ENCODE measurements at places on chromosomes 5 and 9.

- no peak overlapping the region for H3K27ac ChIP-seq
- peaks cover 2% of the 10 kb centered on the region for H3K27me3 ChIP-seq
- no peak for DNase-seq
- no peaks in the 10 kb centered on the region for H3K4me1 ChIP-seq
- H3K36me3 ChIP-seq: no peaks in the 10 kb centered on the region
Measured at GRCh38 chr5:128329386-128329939, 208.6 kb downstream of the FBN2 start.

GRCh38 chr9:110028271-110028670, 179.7 kb downstream of the C9orf152 start:
- no peak overlapping the region for H3K27ac ChIP-seq
- no peak overlapping the region for H3K4me3 ChIP-seq
- peaks cover 11% of the 10 kb centered on the region for H3K4me1 ChIP-seq

GRCh38 chr9:72790989-72791388, 161.9 kb downstream of the ALDH1A1 start:
- H3K36me3 ChIP-seq: no peaks in the 10 kb centered on the region
- no peak for DNase-seq
- H3K27ac ChIP-seq: no peak overlapping the region
- H3K27me3 ChIP-seq: no peaks in the 10 kb centered on the region
- H3K4me1 ChIP-seq: no peaks in the 10 kb centered on the region

- H3K4me1 ChIP-seq: peaks cover 39% of the 10 kb centered on the region
- H3K27ac ChIP-seq: peak overlapping the region; percentile 65
- DNase-seq: no peak
Measured at GRCh38 chr5:395156-395920, 47.6 kb upstream of the EXOC3 start.

- no peaks in the 10 kb centered on the region for H3K36me3 ChIP-seq
- H3K27me3 ChIP-seq: no peaks in the 10 kb centered on the region
- H3K4me3 ChIP-seq: no peak overlapping the region
- H3K4me1 ChIP-seq: peaks cover 4% of the 10 kb centered on the region
- no peak for DNase-seq
- H3K27ac ChIP-seq: no peak overlapping the region
Measured at GRCh38 chr9:4068914-4069313, 231.0 kb downstream of the GLIS3 start.

DNA sequence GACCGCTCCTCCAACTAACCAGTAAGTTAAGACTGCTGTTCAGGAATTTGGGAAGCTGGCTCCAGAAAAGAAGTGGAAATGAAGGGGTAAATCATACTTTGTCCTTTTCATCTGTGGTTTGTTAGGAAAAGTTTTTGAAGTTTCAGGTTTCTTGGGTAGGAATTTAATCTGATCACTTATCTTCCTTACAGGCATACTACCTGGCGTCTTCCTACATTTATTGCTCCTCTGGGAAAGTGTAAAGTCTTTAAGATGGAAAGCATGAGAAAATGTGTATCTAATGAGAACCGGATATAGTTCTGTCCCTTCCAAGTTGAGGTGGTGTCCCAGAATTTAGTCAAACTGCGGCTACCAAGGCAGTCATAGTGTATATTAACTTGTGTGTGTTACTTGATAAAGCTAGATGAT, 1.3 kb downstream of the RASA1 start:
- H3K4me1 ChIP-seq: peaks cover 26% of the 10 kb centered on the region
- no peak for DNase-seq
- H3K27ac ChIP-seq: peak overlapping the region; percentile 42
- H3K36me3 ChIP-seq: peaks cover 13% of the 10 kb centered on the region
- peaks cover 6% of the 10 kb centered on the region for H3K27me3 ChIP-seq
- peak overlapping the region; percentile 88 for H3K4me3 ChIP-seq

DNA sequence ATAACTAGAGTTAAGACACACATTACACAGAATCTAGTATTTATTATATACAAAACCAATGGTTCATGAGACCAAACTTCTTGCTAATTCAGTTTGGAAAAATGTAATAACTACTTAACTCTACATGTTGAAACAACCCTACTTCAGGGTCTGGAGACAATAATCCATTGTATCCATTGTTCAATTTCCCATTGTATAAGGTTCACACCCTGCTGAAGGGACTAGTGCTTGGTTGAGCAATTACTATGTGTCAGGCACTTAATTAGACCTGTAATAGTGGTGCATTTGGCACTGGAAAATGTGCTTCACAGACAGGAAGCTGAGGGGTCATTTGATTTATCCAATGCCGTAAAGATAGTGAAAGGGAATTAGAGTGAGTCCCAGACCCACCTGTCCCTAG, 114.3 kb upstream of the PAPPA start:
- no peaks in the 10 kb centered on the region for H3K36me3 ChIP-seq
- DNase-seq: no peak
- no peak overlapping the region for H3K27ac ChIP-seq
- no peaks in the 10 kb centered on the region for H3K27me3 ChIP-seq
- no peak overlapping the region for H3K4me3 ChIP-seq

DNA sequence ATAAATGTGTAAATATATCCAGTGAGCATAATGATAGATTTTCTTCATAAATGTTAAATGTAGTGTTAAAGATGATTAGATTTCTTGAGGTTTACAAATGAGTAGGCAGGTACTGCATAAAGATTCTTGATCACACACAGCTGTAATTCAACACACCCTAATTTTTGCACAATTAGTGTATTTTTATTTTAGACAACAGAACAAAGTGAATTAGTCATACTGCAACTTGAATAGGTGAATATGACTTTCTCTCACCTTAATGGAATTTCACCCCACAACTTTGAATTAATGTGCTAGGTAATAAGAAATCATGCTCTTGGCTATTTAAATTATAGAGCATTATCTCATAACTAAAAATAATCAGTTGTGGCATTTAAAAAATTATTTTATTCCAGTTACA, 795.7 kb upstream of the ACO1 start:
- H3K4me3 ChIP-seq: no peak overlapping the region
- no peak for DNase-seq
- H3K4me1 ChIP-seq: no peaks in the 10 kb centered on the region
- H3K36me3 ChIP-seq: no peaks in the 10 kb centered on the region

DNA sequence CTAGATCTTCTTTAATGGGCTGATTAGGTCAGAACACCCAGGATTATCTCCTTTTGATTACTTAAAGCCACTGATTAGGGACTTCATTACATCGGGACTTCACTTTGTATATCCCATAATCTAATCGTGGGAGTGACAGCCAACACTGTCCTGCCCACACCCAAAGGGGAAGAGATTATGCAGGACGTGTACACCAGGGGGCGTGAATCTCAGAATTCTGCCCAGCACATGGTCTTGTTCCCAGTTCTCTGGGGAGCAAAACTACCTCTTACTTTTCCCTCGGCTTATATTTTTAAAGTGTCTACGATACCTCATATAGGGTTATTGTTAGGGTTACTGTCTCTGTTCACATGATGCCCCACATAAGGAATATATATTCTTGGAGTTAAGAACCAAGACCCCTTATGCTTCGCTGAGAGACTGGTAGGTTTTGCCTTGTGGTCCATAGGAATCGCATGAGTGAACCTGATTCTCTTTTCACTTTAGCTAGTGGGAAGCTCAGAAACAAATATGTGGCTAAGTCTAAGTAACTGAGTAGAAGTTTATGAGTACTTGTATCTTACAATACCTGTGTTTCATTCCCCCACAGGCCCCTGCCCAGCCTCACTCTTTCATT, 192.7 kb downstream of the GNA14 start:
- no peaks in the 10 kb centered on the region for H3K36me3 ChIP-seq
- H3K4me3 ChIP-seq: no peak overlapping the region
- H3K27me3 ChIP-seq: peaks cover 7% of the 10 kb centered on the region

DNA sequence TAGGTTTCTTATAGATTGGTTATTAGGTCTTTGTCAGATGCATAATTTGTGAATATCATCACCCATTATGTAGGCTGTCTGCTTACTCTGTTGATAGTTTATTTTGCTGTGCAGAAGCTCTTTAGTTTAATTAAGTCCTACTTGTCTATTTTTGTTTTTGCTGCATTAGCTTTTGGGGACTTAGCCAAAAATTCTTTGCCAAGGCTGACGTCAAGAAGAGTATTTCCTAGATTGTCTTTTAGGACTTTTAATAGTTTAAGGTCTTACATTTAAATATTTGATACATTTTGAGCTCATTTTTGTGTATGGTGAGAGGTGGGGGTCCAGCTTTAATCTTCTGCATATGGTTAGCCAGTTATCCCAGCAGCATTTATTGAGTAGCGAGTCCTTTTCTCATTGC, 24.8 kb upstream of the ANGPTL2 start:
- H3K4me1 ChIP-seq: no peaks in the 10 kb centered on the region
- no peak for DNase-seq
- H3K4me3 ChIP-seq: no peak overlapping the region
- no peaks in the 10 kb centered on the region for H3K36me3 ChIP-seq
- no peak overlapping the region for H3K27ac ChIP-seq

GRCh38 chr5:18546591-18546990, 912.3 kb downstream of the TAF11L14 start:
- no peaks in the 10 kb centered on the region for H3K27me3 ChIP-seq
- no peak for DNase-seq
- no peak overlapping the region for H3K4me3 ChIP-seq
- no peak overlapping the region for H3K27ac ChIP-seq
- no peaks in the 10 kb centered on the region for H3K36me3 ChIP-seq
- no peaks in the 10 kb centered on the region for H3K4me1 ChIP-seq

- H3K4me1 ChIP-seq: peaks cover 43% of the 10 kb centered on the region
- no peak overlapping the region for H3K4me3 ChIP-seq
- H3K27me3 ChIP-seq: peaks cover 2% of the 10 kb centered on the region
- no peak for DNase-seq
- H3K36me3 ChIP-seq: no peaks in the 10 kb centered on the region
- no peak overlapping the region for H3K27ac ChIP-seq
Measured at GRCh38 chr9:124290053-124290591, 32.4 kb downstream of the NEK6 start.

DNA sequence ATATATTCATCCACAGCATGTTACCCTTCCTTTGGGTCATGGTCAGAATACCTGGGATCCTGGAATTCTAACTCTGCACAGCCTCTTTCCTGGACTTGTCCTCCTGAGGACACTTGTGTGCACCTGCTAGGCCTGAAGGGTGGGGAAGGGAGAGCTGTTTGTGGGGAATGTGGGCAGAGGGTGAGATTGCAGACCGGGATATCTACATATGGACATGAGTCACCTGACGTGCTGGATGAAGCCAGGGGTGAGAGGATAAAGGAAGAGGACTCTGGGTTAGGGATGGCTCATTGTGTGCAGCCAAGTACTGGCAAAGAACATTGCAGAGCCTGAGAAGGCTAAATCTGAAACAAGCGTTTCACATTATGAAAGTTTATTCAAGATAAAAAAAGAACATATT, 241.4 kb upstream of the RPS23 start:
- no peak for DNase-seq
- H3K27ac ChIP-seq: no peak overlapping the region
- no peak overlapping the region for H3K4me3 ChIP-seq
- peaks cover 19% of the 10 kb centered on the region for H3K27me3 ChIP-seq
- H3K36me3 ChIP-seq: no peaks in the 10 kb centered on the region
- no peaks in the 10 kb centered on the region for H3K4me1 ChIP-seq

DNA sequence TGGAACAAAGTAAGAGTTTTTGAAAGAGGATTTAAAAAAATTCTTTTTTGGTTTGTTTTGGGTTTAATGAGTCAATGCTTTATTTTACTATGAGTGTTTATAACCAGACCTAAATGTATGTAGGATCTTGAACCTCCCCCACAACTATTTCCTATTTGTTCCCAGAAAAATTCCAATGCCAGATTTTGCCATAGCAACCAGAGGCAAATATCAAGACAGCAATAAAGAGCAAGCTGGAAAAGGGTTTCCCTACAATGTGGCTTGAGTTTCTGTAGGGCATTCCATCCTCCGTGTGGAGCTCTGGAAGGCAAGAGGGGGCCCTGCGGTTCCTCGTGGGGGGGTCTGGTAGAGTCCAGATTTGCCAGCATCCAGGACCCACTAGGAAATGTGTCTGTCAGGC, 27.8 kb upstream of the GDNF start:
- H3K27ac ChIP-seq: no peak overlapping the region
- no peaks in the 10 kb centered on the region for H3K4me1 ChIP-seq
- H3K27me3 ChIP-seq: peaks cover 8% of the 10 kb centered on the region
- no peak overlapping the region for H3K4me3 ChIP-seq
- no peaks in the 10 kb centered on the region for H3K36me3 ChIP-seq

GRCh38 chr9:87515006-87515405, 17.3 kb downstream of the DAPK1 start:
- no peak overlapping the region for H3K27ac ChIP-seq
- no peak overlapping the region for H3K4me3 ChIP-seq
- no peaks in the 10 kb centered on the region for H3K36me3 ChIP-seq

- no peak for DNase-seq
- no peak overlapping the region for H3K4me3 ChIP-seq
- no peaks in the 10 kb centered on the region for H3K36me3 ChIP-seq
- no peaks in the 10 kb centered on the region for H3K4me1 ChIP-seq
Measured at GRCh38 chr5:33319151-33319550, 121.6 kb upstream of the TARS1 start.

- peaks cover 4% of the 10 kb centered on the region for H3K4me1 ChIP-seq
- no peaks in the 10 kb centered on the region for H3K36me3 ChIP-seq
- H3K27me3 ChIP-seq: no peaks in the 10 kb centered on the region
- no peak for DNase-seq
Measured at GRCh38 chr9:4425319-4426045, 64.8 kb upstream of the SLC1A1 start.

DNA sequence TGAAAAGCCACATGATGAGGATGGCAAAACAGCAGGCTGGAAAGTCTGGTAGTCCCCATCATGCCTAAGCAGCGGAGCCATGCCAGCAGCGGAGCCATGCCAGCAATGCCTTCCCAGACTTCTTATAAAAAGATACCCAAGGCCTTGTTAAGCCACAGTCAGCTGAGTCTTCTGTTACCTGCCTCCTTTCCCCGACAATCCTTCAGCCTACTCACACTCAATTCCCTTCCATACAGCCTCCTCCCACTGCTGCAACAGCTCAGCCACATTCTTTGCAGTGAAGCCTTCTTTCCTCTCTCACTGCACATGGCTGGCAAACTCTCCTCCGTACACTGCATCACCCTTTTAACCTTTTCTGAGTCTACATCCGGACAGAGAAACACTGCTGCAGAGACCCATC, 114.9 kb downstream of the AUH start:
- DNase-seq: no peak
- H3K4me1 ChIP-seq: peaks cover 22% of the 10 kb centered on the region
- no peak overlapping the region for H3K4me3 ChIP-seq
- H3K27me3 ChIP-seq: no peaks in the 10 kb centered on the region
- peaks cover 25% of the 10 kb centered on the region for H3K36me3 ChIP-seq

DNA sequence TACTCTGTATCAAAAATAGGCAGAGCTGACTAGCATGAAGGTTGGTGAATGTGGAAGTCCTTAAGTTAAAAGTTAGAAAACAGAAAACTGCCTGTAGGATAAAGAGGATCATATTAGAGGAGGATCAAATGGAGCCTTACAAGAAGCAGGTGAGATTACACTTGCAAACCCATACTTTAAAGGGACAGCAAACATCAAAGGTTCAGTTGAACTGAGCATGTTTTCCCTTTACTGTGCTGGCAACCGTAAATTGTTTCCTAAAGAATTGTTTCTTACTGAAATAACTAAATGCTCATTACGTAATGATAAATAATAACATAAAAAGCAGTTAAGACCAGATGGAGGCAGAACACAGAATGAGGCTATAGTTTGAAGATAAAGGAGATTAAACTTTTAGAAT, 465.3 kb upstream of the FTMT start:
- no peaks in the 10 kb centered on the region for H3K36me3 ChIP-seq
- DNase-seq: no peak
- H3K4me1 ChIP-seq: no peaks in the 10 kb centered on the region
- H3K27ac ChIP-seq: no peak overlapping the region
- H3K4me3 ChIP-seq: no peak overlapping the region
- no peaks in the 10 kb centered on the region for H3K27me3 ChIP-seq

Measured in activated naive CD8-positive, alpha-beta T cell treated with anti-CD3 and anti-CD28 coated beads, Interleukin-2, amount 10 ng/mL, durations not matched to agents 7 days and 5 days (primary cell).